ENCODE measurements at places on chromosomes 5 and 9. TPM values are rescaled to one million over a fixed set of nuclear protein-coding genes. Genes with fewer than 3 reads are reported as not detected.

The ADAMTS19 gene
- total RNA-seq: 0.81 TPM

The NUTM2G gene
- total RNA-seq: not detected

GRCh38 chr5:142881076-142881783 lies 111.1 kb downstream of the ARHGAP26 start:
- no peak for DNase-seq

- DNase-seq: no peak
These were observed 101.8 kb upstream of the LARP1 start for GRCh38 chr5:154653418-154653763.

DNA sequence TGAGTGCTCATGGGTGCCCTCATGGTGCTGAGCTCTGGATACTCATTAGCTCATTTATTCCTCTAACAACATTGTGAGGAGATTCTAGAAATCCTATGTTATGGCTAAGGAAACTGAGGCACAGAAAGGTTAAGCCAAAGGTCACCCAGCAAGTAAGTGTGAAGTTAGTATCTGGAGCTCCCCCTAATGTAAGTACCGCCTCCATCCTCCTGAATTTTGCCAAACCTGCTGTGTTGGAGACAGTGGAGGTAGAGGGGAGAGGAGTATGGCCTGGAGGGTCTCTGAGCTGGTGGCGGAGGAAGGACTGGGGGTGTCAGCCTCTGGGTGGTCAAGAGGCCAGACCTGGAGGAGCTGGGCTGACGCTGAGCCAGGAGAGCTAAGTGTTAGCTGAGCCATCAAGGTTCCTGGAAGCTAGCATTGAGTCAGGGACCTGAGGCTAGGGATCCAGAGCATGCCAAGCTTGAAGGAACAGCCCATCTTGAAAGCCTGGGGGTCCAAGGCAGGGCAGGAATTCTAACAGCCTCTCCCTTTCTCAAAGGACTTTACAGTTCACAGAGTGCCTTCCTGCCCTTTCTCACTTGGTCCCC lies 114.8 kb downstream of the RGS3 start:
- no peak for DNase-seq

DNA sequence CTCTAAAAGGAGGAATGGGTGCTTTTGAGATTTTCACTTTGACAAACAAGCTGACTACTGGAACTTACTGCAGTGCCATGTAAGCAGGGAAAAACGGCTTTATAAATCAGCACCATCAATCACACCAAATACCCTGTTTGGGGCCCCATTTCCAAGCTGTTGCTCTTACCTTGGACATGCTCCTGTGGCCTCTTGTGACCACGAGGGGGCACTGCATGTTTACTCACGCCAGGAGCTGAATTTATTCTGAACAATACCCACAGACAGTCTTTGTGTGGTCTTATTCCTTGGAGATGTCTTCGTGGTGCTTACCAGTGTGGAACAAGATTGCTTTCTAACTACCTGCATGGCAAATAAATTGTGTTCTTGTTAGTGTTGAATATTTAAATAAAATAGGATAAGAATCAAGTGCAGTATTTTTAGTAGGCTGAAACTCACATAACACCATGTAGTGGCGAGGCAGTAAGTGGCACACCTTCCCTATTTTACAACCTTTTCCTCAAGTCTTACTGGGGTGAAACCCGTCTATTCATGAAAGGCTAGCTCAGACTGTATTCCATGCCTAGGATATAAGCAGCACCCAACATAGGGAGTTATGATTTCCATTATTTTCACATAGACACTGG lies 155.5 kb upstream of the NMUR2 start:
- DNase-seq: peak; percentile 74

The PHF24 gene
- 0.19 TPM for total RNA-seq

DNA sequence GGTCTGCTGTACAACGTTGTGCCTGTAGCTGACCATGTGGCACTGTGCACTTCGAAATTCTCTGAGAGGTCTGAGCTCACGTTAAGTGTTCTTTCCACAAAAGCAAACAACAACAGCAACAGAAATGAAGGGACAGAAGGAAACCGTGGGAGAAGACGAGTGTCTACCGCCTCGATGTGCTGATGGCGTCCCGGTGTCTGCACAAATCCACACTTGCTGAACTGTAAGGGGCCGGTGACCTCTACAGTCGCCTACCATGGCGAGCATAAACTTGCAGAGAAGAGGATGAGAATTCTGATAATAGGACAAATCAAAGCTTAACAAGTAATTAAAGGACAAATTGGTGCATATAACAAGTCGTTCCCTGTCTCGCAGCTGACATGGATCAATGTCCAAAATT lies 114.0 kb downstream of the ADAMTS2 start:
- DNase-seq: peak; percentile 10

- no peak for DNase-seq
These were observed 74.5 kb downstream of the PTCD2 start for GRCh38 chr5:72394688-72395087.

DNA sequence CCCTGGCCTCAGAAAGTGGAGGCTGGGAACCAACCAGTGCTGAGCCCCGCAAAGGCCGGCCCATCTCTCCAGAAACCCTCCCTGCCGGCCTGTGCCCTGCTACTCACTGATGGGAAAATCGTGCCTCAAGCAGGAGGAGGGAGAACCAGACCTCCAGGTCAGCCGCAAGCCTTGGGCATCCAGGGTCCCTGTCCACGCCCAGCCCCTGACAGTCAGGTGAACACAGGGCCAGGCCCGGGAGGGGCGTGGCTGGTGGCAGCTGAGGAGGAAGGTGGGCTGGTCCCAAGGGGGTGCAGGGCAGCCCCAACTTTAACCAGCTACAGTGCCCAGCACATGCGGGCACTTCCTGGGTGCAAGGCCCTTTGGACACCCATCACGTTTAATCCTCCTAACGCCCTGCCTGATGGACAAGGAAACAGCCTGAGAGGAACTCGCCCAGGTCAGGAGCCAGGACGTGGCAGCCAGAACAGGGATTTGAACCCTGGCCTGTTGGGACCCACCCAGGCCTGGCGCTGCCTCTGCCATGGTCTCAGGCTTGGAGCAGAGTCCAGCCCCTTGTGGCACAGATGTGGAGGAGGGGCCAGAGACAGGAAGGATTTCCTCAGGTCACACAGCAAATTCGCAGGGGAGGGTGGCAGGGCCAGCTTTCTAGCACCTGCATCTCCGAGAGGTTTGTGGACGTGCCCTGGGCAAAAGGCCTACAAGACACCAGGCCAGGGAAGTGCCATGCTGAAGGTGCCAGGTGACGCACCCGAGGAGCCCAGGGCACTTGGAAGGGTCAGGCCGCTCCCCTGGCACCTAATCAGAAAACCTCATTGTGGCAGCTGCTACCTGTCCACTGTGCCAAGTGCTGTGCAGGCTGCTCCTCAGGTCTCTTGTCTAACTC lies 4.5 kb downstream of the RALGDS start:
- peak; percentile 33 for DNase-seq

DNA sequence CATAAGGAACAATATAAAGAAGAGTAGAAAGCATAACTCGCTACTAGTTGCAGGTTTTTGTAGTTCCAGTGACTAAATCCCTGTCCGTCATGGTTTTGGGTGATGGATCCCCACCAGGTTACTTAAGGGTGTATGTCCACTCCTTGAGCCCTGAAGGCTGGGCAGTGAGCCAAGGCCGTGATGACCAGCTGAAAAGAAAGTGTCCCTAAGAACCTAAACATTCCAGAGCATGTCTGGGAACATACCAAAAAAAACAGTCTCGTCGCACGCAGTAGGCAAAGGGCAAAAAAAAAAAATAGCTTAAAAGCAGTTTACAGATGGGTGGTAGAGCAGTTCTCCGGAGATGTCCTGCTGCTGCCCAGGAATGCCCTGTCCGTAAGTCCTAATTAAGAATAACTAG lies 21.4 kb upstream of the SNAPC3 start:
- no peak for DNase-seq

DNA sequence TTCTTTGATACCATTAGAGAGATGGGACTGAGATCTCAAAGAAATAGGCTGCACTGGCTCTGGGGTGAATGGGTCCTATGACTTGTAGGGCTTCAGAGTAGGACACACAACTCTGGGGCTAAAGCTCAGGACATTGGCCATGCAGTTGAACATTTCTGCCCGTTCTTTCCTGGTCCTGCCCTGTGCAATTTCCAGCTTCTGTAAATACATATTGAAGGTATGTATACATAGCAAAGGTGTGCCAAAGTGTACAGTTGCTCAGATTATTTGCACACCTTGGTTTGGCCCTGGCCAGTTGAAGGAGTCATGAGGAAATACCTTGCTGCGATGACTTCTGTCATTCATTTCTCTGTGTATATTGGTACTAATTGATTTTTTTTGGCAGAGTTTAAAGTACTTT lies 52.8 kb upstream of the TAF11L2 start:
- DNase-seq: no peak

GRCh38 chr5:136123236-136123768 lies 9.3 kb upstream of the SMAD5 start:
- no peak for DNase-seq

- DNase-seq: no peak
These were observed 2.4 kb downstream of the GBA2 start for GRCh38 chr9:35746583-35746982.

The WNT8A gene
- not detected for total RNA-seq

The KCNT1 gene
- total RNA-seq: 3.9 TPM

The DMRT3 gene
- not detected for total RNA-seq

DNA sequence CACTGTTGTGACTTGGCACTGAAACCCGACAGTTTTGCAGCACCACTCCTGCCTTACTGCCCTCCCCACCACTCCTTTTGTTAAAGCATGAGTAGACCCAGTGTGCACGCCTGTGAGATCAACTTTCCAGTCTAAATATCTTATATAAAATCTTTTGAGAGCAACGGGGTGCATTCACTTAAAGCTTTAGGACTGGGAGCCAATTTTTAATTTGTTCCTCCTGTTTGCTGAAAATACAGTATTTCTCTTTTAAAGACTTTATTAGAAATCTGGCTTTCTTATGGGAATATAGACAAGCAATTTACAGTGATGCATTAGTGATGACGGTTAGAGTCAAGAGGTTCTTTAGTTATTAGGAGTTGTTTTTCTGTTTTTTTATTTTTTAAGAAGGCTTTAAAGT lies 397.5 kb downstream of the TMEM167A start:
- DNase-seq: no peak

The GPR151 gene
- total RNA-seq: not detected

The AIF1L gene
- total RNA-seq: 22.8 TPM

The MPDZ gene
- 64.3 TPM for total RNA-seq

The PLPP7 gene
- 115 TPM for total RNA-seq

The GPX3 gene
- total RNA-seq: 592 TPM

DNA sequence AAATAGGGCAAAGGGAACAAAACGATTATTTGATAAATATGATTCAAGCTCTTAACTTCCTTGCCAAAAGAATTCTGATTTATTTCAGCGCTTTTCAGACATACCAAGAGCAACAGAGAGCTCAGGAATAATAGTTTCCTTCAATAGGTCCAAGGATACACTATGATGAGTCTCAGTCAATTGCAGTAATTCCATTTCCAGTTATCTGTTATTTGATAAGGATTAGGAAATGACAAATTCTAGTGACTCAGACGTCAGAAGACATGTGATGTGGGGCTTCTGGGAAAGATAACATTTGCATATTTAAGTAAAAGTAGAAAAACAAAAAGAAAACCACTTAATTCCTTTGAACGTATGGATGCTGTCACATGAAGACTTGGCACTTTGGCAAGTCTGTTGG lies 1250.8 kb upstream of the CDH18 start:
- DNase-seq: no peak

DNA sequence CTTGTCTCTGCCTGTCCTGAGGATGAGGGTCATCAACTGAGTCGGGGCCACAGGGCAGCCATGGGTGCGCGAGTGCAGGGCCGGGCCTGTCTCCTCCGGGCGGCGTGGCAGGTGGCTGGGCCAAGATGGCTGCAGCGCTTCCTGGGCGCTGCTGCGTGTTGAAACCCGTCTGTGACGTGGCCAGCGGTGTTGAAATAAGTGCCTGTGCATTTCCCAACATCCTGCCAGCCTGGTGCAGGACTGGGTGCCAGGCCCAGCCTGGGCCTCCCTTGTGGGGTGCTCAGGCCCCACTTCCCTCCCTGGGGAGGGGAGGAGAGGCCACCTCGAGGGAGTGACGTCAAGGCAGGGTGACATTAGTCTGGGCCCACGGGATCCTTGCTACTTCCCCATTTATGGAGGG lies 45.5 kb downstream of the RXRA start:
- peak; percentile 91 for DNase-seq

GRCh38 chr5:176676361-176676824 lies 29.1 kb downstream of the TSPAN17 start:
- DNase-seq: peak; percentile 67

DNA sequence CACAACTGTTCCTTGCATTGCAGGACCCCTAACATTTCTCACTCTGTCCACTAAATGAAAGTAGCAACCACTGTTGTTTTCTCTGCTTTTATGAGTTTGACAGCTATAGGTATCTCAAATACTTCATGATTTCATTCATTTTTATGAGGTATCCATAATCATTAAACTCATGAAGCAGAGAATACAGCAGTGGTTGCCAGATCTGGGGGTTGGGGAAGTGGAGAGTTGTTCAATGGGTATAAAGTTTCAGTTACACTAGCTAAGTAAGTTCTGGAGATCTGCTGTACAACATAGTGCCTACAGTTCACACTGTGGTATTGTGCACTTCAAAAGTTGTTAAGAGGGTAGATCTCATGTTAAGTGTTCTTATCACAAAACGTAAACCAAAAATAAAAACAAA lies 23.4 kb upstream of the CAMK4 start:
- no peak for DNase-seq

DNA sequence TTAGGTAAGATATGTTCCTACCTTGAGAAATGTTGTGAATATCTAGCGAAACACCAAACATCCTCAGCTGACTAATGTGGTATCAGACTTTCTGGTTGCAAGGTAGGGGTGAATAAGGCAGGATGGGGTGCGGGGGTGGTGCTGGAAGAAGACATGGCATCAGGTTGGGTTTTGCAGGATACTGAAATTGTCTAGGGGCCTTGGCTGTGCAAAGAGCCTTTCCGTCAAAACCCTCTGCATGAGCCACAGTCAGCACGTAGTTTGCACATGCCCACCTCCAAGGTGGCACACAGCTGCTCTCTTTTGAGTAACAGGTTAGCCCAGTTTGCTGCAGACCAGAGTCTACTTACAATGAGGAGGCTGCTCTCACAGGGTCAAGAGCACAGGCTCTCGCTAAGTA lies 42.0 kb downstream of the SFXN1 start:
- DNase-seq: no peak

- no peak for DNase-seq
These were observed 26.5 kb upstream of the KCNN2 start for GRCh38 chr5:114335391-114335790.

The C9orf153 gene
- 0.22 TPM for total RNA-seq

The SLC22A5 gene
- 22.7 TPM for total RNA-seq

- no peak for DNase-seq
These were observed 56.9 kb downstream of the SYK start for GRCh38 chr9:90858457-90858901.

DNA sequence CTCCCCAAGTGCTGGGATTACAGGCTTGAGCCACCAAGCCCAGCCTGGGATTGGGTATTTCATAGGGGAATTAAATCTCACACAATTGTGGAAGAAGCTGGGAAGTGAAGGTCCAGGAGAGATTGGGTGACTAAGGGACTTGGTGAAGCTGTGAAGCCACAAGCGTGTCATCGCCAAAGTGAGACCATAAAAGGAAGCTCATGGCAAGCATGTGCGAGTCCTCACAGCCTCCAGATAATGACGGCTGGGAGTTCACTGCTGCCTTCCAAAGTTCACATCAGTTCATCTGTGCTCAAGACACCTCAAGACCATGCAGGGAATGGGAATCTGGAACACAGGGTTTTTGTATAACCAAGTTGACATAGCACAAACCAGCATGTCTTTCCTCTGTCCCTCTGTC lies 210.6 kb downstream of the MARCHF11 start:
- DNase-seq: no peak

The RALGPS1 gene
- 17.7 TPM for total RNA-seq

The SH2D3C gene
- total RNA-seq: 18.2 TPM

The CDC25C gene
- 0.16 TPM for total RNA-seq

The IL9 gene
- total RNA-seq: not detected

The ANKRD20A1 gene
- total RNA-seq: 1.6 TPM

The ESM1 gene
- not detected for total RNA-seq

Data from Right ventricle myocardium superior (tissue), 1 donor.